ENCODE measurements at places on chromosomes 16 and 17.
A peak's percentile ranks its signal among the peaks of the same experiment; 100 is the strongest.

- DNase-seq = no peak
Measured at GRCh38 chr17:60362329-60362728, 29.6 kb downstream of the USP32 start.

GRCh38 chr16:11312718-11313492, 31.8 kb upstream of the PRM1 start:
- DNase-seq = peak; percentile 49

GRCh38 chr17:41178843-41179616, 1.0 kb upstream of the KRTAP4-2 start:
- peak; percentile 6 for DNase-seq

GRCh38 chr17:5584383-5585286, at the start of gene NLRP1:
Gene NLRP1 (minus strand): TSS chr17:5584509. CDS start chr17:5583957, 552 bp downstream.
- peak; percentile 76 for DNase-seq

DNA sequence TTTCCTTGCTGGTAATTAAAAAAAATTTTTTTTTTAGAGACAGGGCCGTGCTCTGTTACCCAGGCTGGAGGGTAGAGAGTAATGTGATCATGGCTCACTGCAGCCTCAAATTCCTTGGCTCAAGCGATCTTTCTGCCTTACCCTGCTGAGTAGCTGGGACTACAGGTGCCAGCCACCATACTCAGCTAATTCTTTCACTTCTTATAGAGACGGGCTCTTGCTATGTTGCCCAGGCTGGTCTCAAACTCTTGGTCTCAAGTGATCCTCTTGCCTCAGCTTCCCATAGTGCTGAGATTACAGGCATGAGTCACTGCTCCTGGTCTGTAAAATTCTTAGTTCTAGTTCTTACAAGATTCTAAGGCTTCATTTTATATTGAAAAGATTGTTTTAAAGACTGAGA, 11.1 kb downstream of the SMIM36 start:
- DNase-seq = no peak

GRCh38 chr16:81315271-81316175, 761 bp downstream of the GAN start:
- no peak for DNase-seq

- DNase-seq = no peak
Measured at GRCh38 chr17:57945996-57946797, 9.0 kb downstream of the CUEDC1 start.

DNA sequence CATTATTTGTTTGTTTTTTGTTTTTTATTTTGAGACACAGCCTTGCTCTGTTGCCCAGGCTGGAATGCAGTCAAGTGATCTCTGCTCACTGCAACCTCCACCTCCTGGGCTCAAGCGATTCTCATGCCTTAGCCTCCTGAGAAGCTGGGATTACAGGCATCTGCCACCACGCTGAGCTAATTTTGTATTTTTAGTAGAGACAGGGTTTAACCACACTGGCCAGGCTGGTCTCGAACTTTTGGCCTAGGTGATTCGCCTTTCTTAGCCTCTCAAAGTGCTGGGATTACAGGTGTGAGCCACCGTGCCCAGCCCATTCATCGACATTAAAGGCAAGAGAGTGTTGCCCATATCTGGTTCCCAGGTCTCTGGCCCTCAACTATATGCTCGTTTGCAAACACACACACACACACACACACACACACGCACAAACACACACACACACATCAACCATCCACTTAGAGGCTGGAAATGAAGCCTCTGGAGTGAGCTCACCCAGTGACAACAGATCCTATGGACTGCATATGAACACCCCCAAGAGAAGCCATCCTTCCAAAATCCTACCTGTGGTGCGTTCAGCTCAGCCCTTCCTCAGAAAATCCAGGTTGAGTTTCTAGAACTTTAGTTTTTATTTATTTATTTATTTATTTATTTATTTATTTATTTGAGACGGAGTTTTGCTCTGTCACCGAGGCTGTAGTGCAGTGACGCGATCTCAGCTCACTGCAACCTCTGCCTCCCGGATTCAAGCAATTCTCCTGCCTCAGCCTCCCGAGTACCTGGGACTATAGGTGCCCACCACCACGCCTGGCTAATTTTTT, 12.3 kb upstream of the SEPHS2 start:
- no peak for DNase-seq

GRCh38 chr16:57012353-57012752, 23.0 kb downstream of the NLRC5 start:
- DNase-seq = no peak

GRCh38 chr16:12062343-12063003, 85.9 kb downstream of the SNX29 start:
- DNase-seq = peak; percentile 53

DNA sequence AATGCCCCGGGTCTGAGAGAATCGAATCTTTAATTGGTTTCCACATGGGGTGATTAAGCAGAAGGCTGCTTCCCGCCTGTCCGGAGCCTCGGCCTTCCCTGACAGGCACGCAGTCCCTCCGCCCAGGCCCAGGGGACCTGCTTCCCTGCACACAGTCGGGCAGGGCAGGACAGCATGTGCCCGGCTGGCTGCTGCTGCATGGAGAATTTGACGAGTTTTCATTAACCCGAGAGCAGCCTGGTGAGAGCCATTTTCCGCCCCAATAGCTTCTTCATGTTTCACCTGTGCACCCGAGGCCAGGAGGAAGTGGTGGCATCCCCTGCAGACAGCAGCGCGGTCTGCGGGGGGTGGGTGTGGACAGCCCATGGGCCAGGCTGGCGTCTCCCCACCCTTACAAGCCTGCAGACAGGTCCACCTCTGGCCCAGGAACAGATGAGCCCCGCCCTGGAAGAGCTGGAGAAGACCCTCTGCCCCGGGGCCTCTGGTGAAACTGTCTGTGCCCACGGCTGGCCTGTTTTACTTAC, 67.0 kb downstream of the KLHDC4 start:
- DNase-seq = no peak

DNA sequence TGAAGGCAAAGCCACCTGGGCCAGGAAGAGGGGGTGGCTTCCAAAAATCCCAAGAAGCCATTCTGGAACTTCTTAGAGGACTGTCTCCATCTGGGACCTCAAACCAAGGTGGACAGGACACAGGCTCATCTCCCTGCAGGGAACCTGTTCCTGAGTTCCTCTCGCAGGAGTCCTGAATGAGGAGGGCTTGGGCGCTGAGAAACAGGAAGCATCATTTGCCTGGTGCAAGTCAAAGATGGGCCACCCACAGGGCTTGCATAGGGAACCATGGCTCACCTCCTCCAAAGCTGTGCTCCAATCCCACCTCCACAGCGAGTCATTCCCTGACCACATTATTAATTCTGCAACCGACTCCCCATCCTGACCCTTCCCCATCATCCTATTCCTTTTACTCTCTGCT, 55.0 kb upstream of the RPL38 start:
- DNase-seq = no peak

DNA sequence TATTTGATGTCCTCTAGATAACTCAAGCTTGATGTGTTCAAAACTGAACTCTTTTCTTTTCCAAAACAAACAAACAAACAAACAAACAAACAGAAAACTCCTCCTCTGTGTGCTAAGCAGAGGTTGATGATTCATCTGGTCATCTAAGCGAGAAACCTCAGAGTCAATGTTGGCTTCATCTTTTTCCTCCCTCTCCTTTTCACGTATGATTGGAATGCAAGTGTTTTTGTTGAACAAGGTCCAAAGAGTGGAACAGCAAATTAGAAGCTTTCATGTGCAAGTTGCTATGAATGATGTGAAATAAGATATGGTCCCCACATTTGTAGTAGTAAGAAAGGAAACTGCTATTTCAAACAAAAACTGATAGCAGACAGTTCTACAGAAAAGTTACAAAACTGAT, 52.5 kb downstream of the TBX4 start:
- DNase-seq = peak; percentile 73

GRCh38 chr16:23506606-23506994, 3.7 kb downstream of the GGA2 start:
- DNase-seq = no peak

GRCh38 chr17:10513299-10514067, 4.9 kb downstream of the MYH1 start:
- no peak for DNase-seq

GRCh38 chr16:78122774-78123315, 23.4 kb downstream of the WWOX start:
- DNase-seq = peak; percentile 45

All from fibroblast of skin of left quadriceps (primary cell).